Suppressor macrophage treated with lipopolysaccharide for 1 hour (primary cell): ENCODE measurements at places on chromosomes 1 and 21.

DNA sequence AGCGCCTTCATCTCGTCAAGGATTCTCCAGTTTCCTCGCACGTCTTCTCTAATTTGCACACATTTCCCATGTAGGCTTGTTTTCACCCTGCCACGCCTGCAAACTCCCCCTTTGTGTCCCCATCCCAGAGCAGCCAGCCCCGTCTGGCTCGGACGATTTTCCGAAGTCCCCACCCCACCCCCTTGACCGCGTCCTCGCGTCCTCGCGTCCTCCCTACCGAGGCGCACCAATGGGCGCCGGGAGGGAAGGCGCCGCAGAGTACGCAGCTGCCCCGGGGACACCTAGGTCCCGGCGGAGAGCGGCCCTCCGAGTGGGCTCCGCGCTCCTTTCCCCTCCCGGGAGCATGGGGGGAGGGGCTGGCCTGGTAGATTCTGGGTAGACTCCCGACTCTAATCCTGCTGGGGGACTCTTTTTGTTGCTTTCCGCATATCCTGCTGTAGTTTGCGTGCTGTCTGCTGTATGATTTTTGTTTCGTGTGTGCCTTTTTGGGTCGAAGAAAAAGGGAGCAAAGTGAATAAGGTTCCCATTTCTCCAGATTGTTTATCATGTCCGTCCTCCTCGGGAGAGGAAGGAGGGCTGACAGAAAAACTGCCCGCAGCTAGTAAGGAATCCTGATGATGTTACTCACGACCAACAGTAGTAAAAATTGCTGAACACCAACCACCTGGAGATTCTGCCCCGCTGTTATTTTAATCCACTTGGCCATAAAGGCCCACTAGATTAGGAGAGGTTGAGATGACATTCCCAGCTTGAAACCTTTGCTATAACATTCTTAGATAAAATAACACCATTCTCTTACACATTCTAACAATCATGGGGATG is 1.5 kb downstream of the CACHD1 start:
- DNase-seq: no peak

DNA sequence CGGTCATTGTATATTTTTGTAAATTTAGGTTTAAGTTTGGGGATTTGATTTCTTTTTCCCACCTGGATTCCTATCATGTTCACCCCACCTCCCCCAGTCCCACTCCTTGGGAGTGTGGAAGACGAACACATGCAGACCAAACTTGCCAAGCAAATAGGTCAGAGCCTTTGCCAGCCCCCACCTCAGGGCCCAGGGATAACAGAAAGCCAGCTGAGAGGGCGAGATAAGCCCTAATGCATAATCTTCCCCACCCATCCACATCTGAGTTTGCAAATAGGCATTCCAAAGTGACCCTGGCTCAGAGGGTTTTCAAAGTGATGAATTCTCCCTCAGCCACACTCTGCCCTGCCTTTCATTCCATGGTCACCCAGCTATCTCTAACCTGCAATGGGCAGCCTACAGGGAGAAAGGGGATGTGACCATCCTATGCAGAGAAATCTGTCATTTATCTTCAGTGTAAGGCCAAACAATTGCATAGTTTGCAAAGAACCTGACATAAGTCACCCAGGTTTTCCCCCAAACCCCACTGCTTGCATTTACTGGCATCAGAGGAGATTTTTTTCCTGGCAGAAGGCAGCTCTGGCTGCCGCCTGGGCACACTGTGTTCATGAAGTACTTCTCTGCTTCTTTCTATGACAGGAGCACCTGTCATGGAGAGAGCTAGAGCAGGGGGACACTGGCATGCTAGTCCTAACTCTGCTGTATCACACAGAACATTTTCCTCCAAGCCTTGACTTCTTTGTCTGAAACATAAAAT is 69.0 kb upstream of the NFIA start:
- no peak for DNase-seq

DNA sequence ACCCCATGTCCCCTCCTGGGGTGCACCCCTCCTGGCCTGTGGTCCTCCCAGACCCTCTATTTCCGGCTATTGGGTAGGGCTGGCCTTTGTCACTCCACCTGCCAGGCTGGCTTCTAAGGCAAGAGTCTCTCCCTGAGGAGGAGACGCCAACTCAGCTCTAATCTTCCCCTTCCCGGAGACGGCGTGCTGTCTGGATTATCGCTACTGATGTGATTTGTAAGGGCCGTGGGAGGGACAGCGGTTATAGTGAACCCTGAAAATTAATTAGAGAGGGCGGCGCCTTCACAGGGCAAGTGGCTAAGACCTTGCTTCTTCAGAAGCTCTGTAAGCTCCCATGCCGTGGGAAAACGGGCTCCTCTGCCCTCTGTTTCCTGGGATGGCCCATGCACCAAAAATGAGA is 207.0 kb upstream of the VAMP3 start:
- no peak for DNase-seq

DNA sequence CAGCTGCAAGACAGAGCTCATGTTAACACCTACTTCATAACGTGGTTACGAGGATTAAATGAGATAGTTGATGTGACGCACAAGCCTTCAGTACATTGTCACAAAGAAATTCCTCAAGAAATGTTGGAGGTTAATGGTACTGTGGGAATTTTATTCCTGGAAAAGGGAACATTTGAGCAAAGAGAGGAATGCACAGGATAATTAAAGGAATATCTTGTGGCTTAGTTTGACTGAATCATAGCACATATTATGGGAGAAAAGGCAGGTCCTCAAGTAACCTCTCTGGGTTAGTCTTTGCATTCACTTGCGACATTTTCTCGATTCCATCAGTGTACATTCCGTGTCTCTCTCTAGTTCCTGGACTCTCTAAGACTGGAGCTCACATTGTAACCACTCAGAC is 300.2 kb upstream of the DUSP10 start:
- no peak for DNase-seq

GRCh38 chr1:18948913-18949685 is 7.4 kb downstream of the IFFO2 start:
- no peak for DNase-seq

GRCh38 chr1:177021687-177022086 is 142.8 kb downstream of the ASTN1 start:
- no peak for DNase-seq
